Glomerular endothelial cell (primary cell): ENCODE measurements at places on chromosomes 3 and 15. TPM values are rescaled to one million over a fixed set of nuclear protein-coding genes. Genes with fewer than 3 reads are reported as not detected.

The ZNF502 gene
- total RNA-seq, result 2.6 and 3.2 TPM in 2 replicates

The GALNT15 gene
- total RNA-seq, result 25.1 and 35.2 TPM in 2 replicates

- no peak for DNase-seq
These were observed 3.4 kb upstream of the HGD start for GRCh38 chr3:120685411-120685810.

The CLRN1 gene
- not detected in 2 replicates for total RNA-seq

GRCh38 chr15:39304931-39305728 is 275.7 kb upstream of the THBS1 start:
- no peak for DNase-seq
